ENCODE measurements at places on chromosomes 11 and 22. TPM values are rescaled to one million over a fixed set of nuclear protein-coding genes. Genes with fewer than 3 reads are reported as not detected.

- no peaks in the 10 kb centered on the region for H3K4me1 ChIP-seq
- H3K36me3 ChIP-seq: no peaks in the 10 kb centered on the region
- DNase-seq: no peak
- H3K27ac ChIP-seq: no peak overlapping the region
These were observed 1.1 kb upstream of the TTLL8 start for GRCh38 chr22:50058906-50059880.

Gene EP300
- polyA plus RNA-seq: 9.7 TPM

DNA sequence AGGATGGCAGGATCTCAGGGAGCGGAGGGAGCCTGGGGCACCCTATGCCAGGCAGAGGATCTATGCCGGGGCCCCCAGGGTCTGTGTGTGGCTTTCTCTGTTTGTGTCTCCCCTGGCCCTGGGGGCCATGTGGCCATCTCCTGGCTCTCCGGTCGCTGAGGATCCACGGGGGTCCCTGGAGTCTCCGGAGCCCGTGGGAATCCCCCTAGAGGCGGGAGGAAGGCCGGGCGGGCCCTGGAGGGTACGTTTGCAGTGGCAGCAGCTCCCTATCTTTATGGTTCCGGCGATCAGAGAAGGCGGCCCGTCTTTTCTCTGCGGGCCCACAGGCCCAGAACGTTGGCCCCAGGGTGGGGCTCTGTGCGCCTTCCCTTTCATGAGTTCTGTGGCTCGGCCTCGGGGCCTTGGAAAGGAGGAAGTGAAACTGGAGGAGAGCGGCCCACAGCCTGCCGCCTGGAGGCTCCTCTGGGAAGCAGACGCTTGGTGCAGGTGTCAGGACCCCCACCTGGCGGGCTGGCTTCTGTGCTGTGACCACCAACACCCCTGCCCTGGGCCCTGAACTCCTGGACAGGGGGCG, 82.1 kb downstream of the KCNQ1 start:
- no peaks in the 10 kb centered on the region for H3K36me3 ChIP-seq
- peaks cover 20% of the 10 kb centered on the region for H3K27me3 ChIP-seq
- H3K4me1 ChIP-seq: peaks cover 2% of the 10 kb centered on the region
- DNase-seq: no peak

GRCh38 chr22:41070665-41071331, 21.6 kb upstream of the EP300 start:
- H3K4me3 ChIP-seq: no peak overlapping the region
- H3K27me3 ChIP-seq: no peaks in the 10 kb centered on the region
- DNase-seq: no peak
- H3K4me1 ChIP-seq: no peaks in the 10 kb centered on the region

DNA sequence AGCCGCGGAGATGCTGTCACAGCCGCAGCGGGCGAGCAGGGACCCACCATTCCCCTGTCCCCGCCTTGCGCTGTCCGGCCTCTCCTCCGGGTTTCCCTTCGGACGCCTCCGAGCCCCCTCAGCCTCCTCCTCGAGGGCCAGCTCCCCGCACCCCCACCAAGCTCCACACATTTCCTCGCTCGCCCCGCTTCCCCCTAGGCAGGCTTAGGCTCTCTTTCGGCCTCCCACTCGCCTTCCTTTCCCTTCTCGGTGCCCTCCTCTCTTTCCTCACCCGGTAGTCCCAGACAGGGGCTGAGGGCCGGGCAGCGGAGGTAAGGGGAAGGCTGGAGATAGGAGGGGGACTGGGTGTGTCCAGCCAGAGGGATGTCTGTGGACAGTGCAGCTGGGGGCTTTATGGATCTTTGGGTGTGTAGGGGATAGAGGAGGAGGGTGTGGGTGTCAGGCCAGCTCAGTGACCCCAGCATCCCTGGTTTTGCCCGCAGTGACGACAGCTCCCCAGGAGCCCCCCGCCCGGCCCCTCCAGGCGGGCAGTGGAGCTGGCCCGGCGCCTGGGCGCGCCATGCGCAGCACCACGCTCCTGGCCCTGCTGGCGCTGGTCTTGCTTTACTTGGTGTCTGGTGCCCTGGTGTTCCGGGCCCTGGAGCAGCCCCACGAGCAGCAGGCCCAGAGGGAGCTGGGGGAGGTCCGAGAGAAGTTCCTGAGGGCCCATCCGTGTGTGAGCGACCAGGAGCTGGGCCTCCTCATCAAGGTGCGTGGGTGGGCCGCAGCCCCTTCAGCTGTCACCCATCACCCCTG, 1.6 kb downstream of the KCNK4 start:
- H3K36me3 ChIP-seq: peaks cover 2% of the 10 kb centered on the region
- H3K4me3 ChIP-seq: peak overlapping the region; percentile 8
- H3K27ac ChIP-seq: no peak overlapping the region
- DNase-seq: no peak

DNA sequence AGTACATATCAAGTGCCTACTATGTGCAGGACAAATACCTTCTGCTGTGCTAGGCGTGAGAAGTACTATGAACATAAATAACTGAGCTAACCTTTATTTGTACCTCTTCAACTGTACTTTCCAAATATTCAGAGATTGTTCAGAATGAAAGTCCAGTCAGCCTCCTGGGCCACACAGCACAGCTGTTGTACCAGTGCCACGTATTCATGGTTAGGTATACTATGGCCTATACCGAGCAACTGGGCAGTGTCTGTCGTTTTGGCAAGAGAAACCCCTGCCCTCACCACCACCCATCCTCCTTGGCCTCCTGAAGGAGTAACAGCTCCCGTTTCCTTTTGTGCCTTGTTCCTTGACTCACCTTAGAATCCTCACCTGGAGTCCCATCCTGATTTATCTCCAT, 53.0 kb downstream of the RASSF10 start:
- H3K27ac ChIP-seq: no peak overlapping the region
- no peak overlapping the region for H3K4me3 ChIP-seq
- no peak for DNase-seq
- no peaks in the 10 kb centered on the region for H3K36me3 ChIP-seq

DNA sequence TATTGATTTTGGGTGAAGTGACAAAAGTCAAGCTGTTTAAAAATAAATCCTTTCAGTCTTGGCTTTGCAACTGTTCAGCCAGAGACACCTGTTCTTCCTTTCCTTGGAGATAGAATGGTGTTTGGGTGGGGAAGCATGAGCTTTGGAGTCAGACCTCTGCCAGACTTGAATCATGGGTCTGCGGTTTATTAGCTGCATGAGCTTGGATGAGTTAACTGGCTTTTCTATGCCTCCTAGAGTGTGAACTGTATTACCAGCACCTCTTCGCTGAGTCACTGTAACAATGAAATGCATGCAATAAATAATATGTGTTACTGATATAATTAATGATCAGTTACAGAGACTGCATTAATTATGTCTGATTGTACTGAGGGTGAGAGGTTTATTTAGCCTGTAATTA, 13.5 kb upstream of the MYEOV start:
- DNase-seq: peak; percentile 94
- peak overlapping the region; percentile 30 for H3K4me3 ChIP-seq
- H3K27ac ChIP-seq: peak overlapping the region; percentile 87
